NK-92 treated with Interleukin-12 subunit alpha and Interleukin-12 subunit beta, amount 100 ng/mL, for 24 hours (cell line): ENCODE measurements at places on chromosomes 1 and 21.

DNA sequence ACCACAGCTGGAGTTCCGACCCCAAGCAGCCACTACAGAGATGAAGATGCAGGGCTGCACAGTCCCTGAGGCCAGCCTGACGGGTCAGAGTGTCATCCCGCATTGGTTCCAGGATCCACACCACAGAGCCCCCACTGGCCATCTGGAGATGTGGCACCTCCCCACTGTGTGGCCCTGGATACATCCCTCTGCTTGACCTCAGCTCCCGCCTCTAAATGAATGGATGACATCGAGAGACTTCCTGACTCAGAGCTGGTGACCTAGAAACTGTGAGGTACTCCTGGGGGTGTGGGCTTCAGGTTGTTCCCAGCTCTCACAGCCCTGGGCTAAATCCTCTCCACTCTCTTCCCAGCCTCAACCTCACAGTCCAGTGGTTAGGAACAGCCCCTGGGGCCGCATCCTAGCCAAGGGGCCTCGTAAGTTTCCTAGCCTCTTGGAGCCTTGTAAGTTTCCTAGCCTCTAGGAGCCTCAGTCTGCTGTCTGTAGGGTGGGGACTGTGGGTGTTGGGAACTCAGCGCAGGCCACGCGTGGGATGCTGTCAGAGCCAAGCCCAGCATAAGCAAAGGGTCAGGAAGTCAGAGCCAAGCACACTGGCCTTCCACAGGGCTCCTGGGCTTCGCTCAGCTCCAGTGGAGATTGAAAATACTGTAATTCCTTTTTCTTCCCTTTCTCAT lies 87.5 kb upstream of the RUNX3 start:
- no peak for DNase-seq

DNA sequence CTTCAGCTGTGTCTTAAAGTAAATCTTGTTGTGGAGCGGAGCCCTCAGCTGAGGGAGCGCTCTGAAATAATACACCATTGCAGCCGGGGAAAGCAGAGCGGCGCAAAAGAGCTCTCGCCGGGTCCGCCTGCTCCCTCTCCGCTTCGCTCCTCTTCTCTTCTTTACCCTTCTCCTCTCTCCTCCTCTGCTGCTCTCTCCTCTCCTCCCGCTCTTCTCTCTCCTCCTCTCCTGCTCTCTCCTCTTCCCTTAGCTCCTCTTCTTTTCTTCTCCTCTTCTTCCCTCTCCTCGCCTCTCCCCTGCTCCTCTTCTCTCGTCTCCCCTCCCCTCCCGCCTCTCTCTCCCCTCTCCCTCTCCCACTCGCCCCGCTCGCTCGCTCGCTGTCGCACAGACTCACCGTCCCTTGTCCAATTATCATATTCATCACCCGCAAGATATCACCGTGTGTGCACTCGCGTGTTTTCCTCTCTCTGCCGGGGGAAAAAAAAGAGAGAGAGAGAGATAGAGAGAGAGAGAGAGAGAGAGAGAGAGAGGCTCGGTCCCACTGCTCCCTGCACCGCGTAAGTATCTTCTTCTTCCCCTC lies at the start of gene PROX1:
Gene PROX1, plus strand, starts transcription at position 47 of the 580 bp plus-strand sequence. CDS start 8,563 bp downstream, outside the sequence.
- no peak for DNase-seq

DNA sequence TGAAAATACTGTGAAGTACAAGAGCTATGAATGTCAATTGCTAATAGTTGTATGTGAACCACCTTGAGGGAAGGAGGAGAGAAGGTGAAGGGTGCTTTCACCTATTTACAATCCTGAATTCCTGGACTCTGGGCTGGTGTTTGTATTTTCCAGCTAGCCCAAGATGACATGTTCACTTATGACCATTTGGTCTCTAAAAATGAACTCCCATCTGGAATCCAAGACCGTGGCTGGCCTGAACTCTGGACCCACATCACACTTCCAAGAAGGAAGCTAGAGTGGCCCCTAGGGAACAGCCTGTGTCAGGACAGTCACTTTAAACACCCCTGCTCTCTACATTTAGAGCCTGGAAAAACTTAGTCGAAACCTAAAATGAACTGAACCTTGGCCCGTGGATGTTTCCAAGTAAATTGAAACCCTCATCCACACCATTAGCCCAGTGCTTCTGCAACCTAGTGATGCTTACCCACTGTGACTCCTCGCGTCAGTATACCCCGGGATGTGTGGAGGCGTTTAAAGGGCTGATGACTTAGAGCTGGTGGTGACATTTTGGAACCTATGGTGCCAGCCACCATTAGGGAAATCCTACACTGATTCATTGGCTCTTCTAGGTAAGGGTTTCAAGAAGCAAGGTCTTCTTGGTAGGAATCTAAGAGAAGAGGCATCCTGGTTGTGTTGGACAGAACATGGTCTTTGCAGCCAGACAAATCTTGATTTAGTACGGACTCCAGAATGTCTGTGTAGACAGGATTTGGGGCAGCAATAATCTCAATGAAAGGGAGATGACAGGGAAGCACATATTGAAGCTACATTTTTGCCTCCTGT lies 171.5 kb upstream of the IRF2BP2 start:
- DNase-seq, result no peak

- no peak for DNase-seq
Observed at GRCh38 chr1:109909561-109909960, 1.1 kb upstream of the CSF1 start.

GRCh38 chr1:23403038-23403336 lies 21.6 kb downstream of the TCEA3 start:
- no peak for DNase-seq

- no peak for DNase-seq
Observed at GRCh38 chr1:6167391-6168303, 12.5 kb downstream of the CHD5 start.

- no peak for DNase-seq
Observed at GRCh38 chr1:184974837-184975115, 468 bp upstream of the NIBAN1 start.

- DNase-seq, result no peak
Observed at GRCh38 chr1:211648980-211649934, 26.2 kb downstream of the NEK2 start.

DNA sequence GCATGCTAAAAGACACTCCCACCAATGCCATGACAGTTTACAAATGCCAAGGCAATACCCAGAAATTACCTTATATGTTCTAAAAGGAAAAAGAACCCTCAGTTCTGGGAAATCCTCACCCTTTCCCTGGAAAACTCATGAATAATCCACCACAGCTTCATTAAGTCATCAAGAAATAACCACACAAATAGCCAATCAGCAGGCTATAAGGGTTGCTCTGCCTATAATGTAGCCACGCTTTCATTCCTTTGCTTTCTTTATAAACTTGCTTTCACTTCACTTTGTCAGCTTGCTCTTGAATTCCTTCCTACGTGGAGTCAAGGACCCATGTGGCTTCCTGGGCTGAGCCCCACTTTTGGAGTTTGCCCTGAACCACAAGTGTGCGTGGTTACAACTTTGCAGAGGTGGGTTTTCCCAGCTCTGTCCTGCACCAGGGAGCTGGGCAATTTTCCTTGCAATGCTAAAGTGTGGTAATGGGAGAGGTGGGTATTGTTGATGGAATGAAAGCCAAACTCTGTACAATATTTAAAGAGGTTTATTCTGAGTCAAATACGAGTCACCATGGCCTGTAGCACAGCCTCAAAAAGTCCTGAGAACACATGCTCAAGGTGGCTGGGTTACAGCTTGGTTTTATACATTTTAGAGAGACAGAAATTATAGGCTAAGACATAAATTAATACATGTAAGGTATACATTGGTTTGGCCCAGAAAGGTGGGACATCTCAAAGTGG lies 42.2 kb upstream of the COG2 start:
- no peak for DNase-seq

GRCh38 chr1:4048076-4048475 lies 148.0 kb upstream of the C1orf174 start:
- no peak for DNase-seq

DNA sequence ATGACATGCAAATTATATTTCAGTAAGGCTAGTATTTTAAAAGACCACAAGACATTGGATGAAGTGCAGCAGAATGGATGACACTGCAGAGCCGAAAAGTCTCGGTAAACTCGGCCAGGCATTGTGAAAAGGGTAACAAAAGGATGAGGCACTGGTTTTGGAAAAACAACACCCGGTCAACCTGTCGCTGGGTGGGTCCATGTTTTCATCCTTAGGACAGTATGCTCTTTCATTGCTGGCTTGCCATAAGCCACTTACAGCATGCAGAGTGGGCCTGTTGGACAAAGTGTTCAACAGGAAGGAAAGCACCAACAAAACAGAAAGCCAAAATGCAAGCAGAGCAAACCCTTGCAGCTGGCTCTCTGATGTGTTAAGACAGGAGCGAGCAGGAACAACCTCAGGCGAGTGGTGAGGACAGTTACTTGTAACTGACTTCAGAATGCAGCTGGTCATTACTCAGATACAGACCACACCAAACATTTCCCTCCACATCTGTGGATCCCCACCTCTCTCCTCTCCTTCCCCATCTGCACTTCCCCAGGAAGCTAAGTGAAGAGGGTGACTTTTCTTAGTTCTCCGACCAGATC lies 2.9 kb upstream of the RCAN1 start:
- DNase-seq, result no peak

DNA sequence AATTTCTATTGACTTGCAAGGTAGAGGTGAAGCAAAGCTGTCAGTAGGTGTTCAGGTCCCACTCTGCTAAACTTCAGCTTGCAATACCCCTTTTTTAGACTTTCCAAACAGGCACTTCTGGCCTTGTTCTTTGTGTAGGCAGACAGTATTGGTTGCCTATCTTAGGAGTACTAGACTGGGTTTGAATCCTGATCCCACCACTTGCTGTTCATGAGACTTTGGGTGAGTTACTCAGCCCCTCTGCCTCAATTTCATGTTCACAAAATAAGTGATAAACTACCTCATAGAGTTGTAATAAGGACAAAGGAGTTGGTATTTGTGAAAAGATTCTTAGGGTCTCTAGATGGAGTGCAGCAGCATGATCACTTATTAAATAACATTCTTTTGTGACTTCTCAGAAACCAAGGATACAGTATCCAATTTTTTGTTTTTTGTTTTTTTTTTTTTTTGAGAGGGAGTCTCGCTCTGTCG lies 5.2 kb downstream of the RCC1 start:
- DNase-seq, result no peak

DNA sequence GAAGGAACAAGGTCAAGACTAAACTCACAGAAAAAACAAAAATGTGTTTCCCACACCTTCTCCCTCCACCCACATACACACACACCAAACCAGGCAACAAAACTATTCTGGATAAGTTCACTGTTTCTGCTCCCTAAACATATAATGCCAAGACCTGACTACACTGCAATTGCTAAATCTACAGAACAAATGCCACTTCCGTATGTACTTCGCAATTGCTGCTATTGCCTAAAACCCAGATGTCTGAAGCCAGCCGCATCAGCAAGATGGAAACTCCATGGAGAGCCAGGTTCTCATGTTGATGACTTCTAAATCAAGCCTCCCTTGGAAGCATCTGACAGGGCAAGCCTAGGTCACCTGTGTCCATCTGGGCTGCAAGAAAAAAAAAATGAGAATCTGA lies 8.3 kb upstream of the AIM2 start:
- DNase-seq, result no peak

DNA sequence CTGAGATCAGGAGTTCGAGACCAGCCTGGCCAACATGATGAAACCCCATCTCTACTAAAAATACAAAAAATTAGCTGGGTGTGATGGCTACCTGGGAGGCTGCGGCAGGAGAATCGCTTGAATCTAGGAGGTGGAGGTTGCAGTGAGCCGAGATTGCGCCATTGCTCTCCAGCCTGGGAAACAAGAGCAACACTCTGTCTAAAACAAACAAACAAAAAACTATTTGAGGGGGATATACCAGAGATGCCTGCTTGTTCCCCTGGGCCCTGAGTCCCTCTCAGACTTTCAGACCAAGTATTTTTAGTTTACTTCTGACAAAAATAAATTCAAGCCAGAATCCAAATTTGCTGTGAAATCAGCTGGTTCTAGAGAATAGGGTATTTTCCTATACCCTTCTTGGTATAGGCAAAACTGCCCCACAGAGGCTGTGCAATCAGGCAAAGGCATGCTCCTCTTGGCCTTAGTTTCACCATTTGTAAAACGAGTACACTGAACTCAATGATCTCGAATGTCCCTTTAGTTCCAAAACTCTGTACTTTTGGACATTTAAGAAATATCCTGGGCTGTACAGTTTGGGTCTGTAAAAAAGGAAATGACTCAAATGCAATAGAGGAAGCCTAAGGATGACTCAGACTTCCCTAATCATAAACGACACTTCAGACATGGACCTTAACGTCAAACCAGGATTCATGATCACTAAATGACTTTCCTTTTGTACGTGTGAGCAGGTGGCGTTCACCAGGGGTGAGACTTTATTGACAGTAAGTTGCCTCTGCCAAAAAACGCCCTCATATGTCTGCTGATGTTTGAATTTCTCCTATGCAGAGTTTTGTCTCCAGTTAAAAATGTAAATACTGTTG lies 16.1 kb downstream of the ENSA start:
- DNase-seq, result peak; percentile 17

DNA sequence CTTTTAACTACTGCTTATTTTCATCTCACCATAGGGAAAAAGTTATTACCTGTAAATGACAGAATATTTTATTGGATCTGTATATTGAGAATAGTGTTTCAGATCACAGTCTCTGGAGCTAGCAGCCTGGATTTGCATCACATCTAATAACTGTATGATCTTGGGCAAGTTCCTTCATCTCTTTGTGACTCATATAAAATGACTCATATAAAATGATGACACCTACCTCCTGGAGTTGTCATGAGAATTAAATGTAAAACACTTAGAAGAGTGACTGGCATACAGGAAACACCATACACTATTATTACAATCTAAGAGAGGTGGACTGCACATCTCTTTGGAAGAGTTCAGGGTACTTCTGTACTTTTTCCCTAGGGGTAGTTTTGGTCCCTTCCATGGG lies 421.3 kb downstream of the NEGR1 start:
- no peak for DNase-seq

DNA sequence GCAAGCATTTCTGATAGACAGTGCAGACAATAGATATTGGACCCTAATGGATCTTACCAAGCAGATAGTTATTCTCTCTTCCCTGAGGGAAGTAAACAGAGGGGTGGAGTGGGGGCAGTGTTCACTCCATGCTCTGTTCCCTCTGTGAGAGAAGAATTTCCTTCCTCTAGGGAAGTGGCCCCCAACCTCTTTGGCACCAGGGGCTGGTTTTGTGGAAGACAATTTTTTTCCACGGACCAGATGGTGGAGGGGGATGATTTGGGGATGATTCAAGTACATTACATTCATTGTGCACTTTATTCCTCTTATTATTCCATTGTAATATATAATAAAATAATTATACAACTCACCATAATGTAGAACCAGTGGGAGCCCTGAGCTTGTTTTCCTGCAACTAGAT lies 459.9 kb downstream of the ADGRL2 start:
- DNase-seq, result no peak

- no peak for DNase-seq
Observed at GRCh38 chr1:39695016-39695415, 3.8 kb upstream of the HPCAL4 start.

GRCh38 chr1:183164340-183164739 lies 21.7 kb upstream of the LAMC2 start:
- DNase-seq, result no peak

DNA sequence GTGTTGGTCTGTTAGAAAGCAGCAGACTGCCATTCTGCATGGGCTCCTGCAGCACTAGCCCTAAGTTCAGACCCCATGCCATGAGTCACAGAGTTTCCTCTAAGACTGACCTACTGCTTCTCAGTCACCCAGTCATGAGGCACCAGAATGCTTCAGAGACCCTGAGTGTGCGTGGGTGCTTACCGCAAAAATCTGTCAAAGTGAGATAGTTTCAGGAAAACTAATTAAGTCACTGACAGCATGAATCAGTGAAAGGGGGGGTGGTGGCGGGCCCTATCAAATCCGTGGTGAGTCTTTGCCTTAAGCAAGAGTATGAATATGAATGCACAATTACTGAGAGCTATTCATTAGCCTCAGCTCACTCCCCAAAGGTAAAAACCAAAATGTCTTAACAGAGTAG lies 98.1 kb downstream of the KCTD3 start:
- peak; percentile 18 for DNase-seq

GRCh38 chr1:194717334-194717733 lies 1530.9 kb upstream of the B3GALT2 start:
- no peak for DNase-seq
